ENCODE measurements at places on chromosomes 11 and 22. TPM values are rescaled to one million over a fixed set of nuclear protein-coding genes. Genes with fewer than 3 reads are reported as not detected.

IL10RA gene
- polyA plus RNA-seq = 17.4 TPM

MS4A3 gene
- polyA plus RNA-seq = not detected

DGCR6 gene
- 2.1 TPM for polyA plus RNA-seq

TRPM5 gene
- not detected for polyA plus RNA-seq

PAMR1 gene
- polyA plus RNA-seq = 0.89 TPM

BEST1 gene
- 5.2 TPM for polyA plus RNA-seq

OR6T1 gene
- polyA plus RNA-seq = not detected

RASL10A gene
- polyA plus RNA-seq = 0.90 TPM

CWC15 gene
- polyA plus RNA-seq = 29.3 TPM

Measured in adipose tissue (tissue), 3 donors.